Activated CD8-positive, alpha-beta memory T cell treated with anti-CD3 and anti-CD28 coated beads, Interleukin-2, amount 50 U/mL, for 4 hours (primary cell): ENCODE measurements at places on chromosomes 12 and 14.

DNA sequence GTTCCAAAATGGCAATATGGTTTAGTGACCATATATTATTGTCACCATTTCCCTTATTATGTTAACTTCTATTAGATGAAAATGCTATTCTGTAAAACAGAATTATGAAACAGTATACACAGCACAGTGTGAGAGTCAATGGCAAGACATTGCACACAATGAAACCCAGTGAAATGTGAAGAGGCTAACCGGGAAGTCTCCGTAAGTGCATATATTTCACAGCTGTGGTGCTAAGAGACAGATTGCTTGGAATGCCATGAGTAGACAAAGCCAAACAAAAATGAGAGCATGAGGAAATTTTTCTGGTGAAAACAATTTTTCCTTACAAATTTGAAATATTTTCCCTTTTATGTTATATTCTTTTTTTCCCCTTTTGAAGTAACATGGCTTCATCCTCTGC lies 49.4 kb downstream of the DYRK2 start:
- DNase-seq, result no peak

DNA sequence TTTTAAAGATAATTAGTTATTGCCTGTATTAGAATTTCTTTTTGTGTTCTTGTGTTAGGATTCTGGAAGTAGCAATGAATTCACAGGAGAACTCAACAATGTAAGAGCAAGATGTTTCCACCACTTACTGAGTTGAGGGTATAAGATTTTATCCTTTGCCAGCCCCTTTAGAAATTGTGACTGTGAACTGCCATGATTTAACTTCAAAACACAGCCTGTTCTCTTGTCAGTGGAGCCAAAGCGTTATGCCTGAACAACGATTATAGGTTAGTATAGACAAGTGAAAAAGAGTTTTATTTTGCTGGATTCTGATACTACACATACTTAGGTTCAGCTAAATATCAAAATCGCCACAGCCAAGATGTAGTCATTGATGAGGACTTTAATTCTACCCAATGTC lies 101.6 kb downstream of the CRADD start:
- DNase-seq, result no peak

- DNase-seq, result no peak
Measured at GRCh38 chr14:95609398-95609990, 74.6 kb downstream of the GLRX5 start.

GRCh38 chr12:51362307-51362706 lies 15.8 kb upstream of the CELA1 start:
- no peak for DNase-seq

DNA sequence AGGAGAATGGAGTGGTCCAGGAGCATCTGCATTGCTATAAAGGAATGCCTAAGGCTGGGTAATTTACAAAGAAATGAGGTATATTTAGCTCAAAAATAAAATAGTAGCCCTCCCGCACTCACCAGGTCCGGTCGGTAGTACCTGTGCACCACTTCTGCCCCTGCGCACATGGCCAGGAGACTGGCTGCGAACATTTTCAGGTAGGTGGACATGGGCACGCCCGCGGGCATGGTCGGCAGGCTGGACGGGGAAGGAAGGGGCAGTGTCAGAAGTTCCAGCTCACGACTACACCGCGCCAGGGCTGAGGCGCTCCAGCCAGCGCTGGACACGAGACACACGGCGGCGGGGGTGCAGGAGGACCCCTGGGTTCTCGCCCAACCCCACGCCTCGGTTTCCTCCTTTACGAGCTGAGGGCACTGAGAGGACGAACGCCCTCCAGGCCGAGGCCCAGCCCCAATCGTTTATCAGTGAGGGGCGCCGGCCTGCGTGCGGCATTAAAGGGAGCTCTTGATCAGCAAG lies 9.1 kb upstream of the TDG start:
- no peak for DNase-seq

DNA sequence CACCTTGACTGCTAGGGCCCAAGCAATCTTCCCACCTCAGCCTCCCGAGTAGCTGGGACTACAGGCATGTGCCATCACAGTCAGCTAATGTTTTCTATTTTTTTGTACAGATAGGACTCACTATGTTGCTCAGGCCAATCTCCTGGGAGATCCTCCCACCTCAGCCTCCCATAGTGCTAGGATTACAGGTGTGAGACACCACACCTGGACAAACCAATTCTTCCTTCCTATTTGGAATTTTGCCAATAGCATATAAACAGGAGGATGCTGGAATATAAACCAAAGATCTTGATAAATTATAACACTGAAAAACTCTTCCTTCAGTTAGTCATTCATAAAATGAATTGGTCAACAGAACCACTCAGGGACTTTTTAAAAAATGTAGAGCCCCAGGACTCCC lies 8.4 kb downstream of the ACIN1 start:
- no peak for DNase-seq

DNA sequence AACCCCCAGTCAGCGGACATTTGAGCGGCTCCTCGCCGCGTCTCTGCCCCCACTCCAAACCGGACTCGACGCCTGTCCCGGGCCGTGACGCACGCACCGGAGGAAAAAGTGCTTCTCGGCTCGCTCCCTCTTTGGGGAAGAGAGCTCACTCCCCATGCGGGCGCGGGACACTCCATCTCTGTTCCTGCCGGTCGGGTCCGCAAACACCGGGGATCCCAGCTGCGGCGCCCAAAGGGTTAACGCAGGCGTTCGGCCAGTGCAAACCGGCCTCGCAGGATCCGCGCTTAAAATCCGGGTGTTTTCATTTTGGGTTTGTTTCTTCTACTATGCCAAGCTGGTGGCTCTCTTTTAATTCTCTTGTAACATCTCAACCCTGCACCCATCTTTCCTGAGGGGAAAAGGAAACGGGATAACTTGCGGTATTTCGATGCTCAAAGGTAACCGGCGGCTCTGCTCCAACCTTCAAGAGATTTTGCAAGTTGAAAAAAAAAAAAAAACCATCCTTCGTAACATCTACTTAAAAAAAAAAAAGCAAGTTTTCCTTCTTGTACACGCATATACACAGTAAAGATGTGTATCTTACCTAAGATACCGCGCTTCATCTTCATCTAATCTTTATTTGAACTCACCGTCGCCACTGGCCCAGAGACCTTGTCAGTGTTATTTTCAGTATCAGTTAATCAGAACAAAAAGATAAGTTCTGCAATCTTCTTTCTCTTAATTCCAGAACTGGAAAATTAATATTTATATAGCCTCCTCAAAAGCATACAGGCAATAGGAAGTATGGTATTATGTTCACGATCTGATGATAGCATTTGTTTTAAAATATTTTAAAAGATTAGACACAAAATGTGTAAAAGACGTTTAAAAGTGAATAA lies 1.6 kb upstream of the ATP2B1 start:
- DNase-seq, result no peak

- no peak for DNase-seq
Measured at GRCh38 chr12:71270057-71270456, 112.3 kb upstream of the TSPAN8 start.

DNA sequence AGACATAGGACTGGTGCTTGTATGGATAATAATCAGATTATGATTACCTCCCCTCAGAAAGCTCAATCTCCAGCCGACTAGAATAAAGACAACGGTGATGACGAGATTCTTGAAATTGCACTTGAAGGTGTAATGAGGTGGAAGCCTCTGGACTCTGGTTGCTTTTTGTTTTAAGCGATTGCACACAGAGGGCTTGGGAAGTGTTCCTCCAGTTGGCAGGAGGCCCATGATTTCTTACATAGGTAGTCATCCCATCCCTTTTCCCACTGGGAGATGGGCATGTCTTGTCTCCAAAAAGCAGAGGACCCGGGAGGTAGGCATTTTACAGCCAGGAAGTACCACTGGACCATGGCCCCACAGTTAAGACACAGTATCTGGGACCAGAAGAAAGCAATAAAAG lies 165.7 kb upstream of the FKBP4 start:
- DNase-seq, result no peak
